Neural crest cell (in vitro differentiated cells): ENCODE measurements at places on chromosomes 16 and 17. TPM values are rescaled to one million over a fixed set of nuclear protein-coding genes. Genes with fewer than 3 reads are reported as not detected.

- no peaks in the 10 kb centered on the region for H3K4me1 ChIP-seq
- no peaks in the 10 kb centered on the region for H3K27me3 ChIP-seq
- H3K4me3 ChIP-seq: no peak overlapping the region
- DNase-seq: no peak
- peaks cover 8% of the 10 kb centered on the region for H3K36me3 ChIP-seq
- H3K27ac ChIP-seq: no peak overlapping the region
Observed at GRCh38 chr17:35596530-35597233, 9.6 kb downstream of the AP2B1 start.

GRCh38 chr16:83404261-83404660 is 403.5 kb upstream of the HSBP1 start:
- no peaks in the 10 kb centered on the region for H3K4me1 ChIP-seq
- DNase-seq: no peak
- H3K27me3 ChIP-seq: peaks cover 53% of the 10 kb centered on the region

TEX14 gene
- 0.21 and 0.48 TPM in 2 replicates for total RNA-seq

GRCh38 chr16:50121721-50122445 is 31.2 kb upstream of the TENT4B start:
- H3K4me1 ChIP-seq: peaks cover 8% of the 10 kb centered on the region
- no peaks in the 10 kb centered on the region for H3K36me3 ChIP-seq
- no peak overlapping the region for H3K4me3 ChIP-seq
- no peak for DNase-seq

GRCh38 chr17:51767287-51767686 is 391.2 kb downstream of the CA10 start:
- no peak for DNase-seq
- H3K4me3 ChIP-seq: no peak overlapping the region
- peaks cover 17% of the 10 kb centered on the region for H3K27me3 ChIP-seq
- no peak overlapping the region for H3K27ac ChIP-seq
- peaks cover 4% of the 10 kb centered on the region for H3K4me1 ChIP-seq
